ENCODE measurements at places on chromosomes 12 and 14.

GRCh38 chr12:73225371-73225937 lies 953.3 kb downstream of the TRHDE start:
- DNase-seq: peak; percentile 10

GRCh38 chr14:22423958-22424357 lies 165.1 kb downstream of the DAD1 start:
- DNase-seq: no peak

DNA sequence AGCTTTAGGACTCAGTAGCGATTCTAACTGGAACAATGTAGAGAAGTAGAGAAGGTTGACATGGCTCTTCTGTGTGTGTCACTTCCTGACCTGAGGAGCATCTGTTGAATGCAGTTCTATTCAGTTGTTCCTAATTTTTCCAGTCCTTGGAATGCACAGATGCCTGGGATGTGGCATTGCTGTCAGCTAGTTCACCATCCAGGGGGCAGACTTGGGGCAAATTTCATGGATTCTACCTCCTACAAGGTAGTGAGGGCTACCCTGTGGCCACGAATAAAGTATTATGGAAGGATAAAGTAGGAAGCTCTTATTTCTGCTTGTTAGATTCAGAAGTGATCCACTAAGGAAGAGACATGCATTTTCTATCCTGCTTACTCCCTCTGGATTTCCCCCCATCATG lies 74.4 kb upstream of the GPATCH2L start:
- DNase-seq: no peak

DNA sequence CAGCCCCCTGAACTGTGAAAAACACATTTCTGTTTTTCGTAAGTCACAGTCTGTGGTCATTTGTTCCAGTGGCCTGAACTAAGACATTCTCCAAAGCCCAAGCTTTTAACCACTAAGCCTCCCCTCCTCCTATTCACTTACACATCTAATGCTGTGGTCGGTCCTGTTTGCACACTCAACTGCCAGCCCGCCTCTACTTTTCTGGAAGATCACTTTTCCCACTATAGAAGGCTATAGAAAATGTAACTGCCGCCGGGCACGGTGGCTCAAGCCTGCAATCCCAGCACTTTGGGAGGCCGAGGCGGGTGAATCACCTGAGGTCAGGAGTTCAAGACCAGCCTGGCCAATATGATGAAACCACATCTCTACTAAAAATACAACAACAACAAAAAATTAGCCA lies 524.7 kb upstream of the TMEM132C start:
- DNase-seq: no peak

- peak; percentile 70 for DNase-seq
These were observed 15.1 kb downstream of the RNF41 start for GRCh38 chr12:56206452-56207166.

DNA sequence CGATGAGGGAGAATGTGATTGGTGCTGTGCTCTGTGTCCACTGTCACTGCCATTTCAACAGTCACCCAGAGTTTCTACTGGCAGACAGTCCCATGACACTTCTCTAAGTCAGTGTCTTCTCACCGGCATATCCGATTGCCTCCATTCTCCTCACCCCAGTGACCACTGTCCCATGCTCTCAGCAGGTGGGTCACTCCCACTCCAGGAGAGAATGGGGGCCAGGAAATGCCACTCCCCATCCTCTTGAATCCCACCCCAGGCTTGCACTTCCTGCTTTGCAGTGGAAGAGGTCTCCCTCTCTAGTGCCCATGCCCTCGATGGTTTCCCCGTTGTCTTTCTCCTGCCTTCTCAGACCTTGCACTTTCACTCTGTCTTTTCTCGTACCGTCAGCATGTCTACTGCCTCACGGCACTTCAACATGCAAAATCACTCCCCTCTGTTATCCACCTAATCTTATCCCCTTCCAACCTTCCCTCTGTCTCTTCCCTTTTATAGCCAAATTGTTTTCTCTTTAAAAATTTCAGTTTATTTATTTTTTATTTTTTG lies 2.2 kb upstream of the EP400 start:
- peak; percentile 47 for DNase-seq

GRCh38 chr12:113910751-113911272 lies 55.3 kb downstream of the RBM19 start:
- DNase-seq: no peak

DNA sequence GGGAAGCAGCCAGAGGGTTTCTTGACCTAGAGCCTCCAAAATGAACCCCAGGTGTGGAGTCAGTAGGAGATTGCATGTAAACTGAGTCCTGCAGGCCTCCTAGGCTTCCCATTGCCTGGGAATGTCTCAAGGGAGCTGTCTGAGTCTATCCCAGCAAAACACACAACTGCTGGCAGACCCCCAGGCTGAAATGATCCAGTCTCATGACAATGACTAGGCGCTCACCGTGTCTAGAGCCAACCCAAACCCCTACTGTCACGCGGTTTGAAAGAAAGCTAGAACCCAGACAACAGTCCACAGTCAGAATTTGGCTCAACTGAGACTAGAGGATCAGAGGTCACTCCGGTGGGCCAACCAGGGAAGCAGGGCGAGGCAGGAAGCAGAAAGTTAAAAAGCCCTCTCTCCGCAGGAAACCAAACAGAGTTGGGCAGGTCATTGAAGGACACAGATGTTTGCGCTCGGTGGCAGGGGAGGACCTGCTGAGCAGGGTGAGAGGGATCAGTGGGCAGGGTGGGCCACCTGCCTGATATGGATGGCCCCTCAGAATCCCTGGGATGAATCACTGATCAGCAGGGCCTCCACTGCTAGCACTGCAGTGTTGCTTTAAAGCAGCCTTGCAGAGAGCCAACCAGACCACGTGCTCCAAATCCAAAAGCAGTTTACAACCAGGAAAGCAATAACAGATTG lies 23.8 kb downstream of the ACTN1 start:
- no peak for DNase-seq

GRCh38 chr14:54462048-54462447 lies 20.9 kb upstream of the CNIH1 start:
- DNase-seq: no peak

- peak; percentile 28 for DNase-seq
These were observed 144.7 kb downstream of the ALX1 start for GRCh38 chr12:85424581-85425348.

DNA sequence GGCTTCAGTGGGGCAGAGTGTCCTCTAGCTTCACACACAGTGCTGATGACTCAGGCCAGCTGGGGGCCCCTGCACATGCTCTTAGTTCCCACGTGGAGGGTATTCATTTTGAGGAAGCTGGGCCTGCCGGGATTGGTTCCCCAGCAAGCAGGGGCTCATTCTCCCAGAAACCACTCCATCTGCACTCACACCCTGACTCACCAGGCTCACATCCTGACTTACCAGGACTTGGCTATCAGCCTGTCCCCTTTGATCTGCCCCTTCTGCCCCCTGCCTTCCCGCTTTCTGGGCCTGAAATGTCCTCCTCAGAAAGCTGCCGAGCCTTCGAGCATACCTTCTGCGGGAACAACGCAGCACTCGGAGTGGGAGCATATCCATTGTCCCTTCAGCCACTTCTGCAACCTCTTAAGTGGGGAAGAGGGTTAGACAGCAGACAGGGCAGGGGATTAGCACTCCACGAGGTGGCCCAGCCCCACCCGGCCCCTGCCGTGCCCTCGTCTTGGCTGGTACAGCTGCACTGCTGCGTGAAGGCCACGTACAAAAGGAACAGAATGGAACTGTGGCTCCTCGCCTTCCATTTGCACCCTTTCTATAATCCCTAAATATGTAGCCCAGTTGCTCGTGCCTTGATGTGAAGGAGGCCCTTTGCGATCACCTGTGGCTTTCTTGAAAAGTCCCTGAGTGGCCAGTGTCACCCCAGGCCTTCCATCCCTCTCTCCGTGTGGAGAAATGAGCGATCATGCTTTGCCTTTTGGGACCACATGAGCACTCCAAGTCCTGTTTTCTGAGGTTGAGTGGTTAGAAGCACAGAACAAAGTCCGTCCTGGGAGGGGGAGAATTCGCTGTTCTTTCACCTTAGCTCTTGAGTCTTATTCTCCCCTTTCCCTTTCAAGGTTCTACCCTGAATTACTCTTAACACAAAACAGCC lies 26.1 kb downstream of the TPCN1 start:
- DNase-seq: no peak

- peak; percentile 50 for DNase-seq
These were observed 40.2 kb downstream of the TAOK3 start for GRCh38 chr12:118332511-118332910.

DNA sequence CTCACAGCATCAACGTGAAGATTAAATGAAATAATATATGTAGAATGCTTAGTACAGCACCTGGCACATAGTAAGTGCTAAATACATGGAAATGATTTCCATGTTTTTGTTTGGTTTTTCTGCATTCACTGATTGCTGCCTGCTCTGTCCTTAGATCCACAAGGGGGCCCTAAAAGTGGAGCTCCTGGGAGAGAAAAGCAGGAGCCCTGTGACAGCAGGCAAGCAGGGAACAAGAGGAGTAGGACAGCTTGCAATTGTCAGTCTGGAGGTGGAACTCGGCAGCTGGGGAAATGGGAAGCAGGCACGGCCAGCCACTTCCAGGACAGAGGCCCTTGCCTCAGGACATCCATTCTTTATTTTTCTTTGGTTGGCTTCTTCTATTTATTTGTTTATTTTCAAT lies 292.9 kb downstream of the BMP4 start:
- peak; percentile 22 for DNase-seq

GRCh38 chr12:121983536-121984210 lies 38.0 kb upstream of the BCL7A start:
- peak; percentile 21 for DNase-seq

DNA sequence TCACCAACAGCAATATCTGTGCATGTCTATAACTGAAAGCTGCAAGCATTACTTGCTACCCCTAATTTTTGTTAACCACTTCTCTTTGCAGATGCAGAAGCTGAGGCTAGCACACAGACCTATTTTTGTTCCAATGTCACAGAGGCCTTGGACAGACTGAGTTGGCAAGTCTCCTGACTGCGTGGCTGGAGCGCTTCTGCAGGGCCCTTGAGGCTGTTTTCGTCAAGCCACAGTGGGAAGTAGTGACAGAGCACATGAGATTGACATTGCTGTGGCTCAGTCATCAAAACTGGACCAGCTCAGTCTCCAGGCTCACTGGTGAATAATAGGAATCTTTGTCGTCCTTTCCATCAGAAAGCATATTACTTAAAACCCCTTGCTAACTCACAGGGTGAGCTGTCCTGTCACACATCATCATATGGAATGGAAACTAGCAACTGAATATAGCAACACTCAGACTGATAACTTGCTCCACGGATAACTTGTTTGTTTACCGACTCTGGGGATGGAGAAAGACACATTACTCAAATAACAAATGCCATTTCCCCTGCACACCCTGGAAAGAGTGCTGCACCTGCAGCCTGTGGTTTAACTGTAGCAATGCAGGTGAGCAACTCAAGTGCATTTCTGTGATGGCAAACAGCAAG lies 43.6 kb upstream of the DDX11 start:
- no peak for DNase-seq

GRCh38 chr12:67512061-67512460 lies 136.5 kb upstream of the DYRK2 start:
- no peak for DNase-seq

DNA sequence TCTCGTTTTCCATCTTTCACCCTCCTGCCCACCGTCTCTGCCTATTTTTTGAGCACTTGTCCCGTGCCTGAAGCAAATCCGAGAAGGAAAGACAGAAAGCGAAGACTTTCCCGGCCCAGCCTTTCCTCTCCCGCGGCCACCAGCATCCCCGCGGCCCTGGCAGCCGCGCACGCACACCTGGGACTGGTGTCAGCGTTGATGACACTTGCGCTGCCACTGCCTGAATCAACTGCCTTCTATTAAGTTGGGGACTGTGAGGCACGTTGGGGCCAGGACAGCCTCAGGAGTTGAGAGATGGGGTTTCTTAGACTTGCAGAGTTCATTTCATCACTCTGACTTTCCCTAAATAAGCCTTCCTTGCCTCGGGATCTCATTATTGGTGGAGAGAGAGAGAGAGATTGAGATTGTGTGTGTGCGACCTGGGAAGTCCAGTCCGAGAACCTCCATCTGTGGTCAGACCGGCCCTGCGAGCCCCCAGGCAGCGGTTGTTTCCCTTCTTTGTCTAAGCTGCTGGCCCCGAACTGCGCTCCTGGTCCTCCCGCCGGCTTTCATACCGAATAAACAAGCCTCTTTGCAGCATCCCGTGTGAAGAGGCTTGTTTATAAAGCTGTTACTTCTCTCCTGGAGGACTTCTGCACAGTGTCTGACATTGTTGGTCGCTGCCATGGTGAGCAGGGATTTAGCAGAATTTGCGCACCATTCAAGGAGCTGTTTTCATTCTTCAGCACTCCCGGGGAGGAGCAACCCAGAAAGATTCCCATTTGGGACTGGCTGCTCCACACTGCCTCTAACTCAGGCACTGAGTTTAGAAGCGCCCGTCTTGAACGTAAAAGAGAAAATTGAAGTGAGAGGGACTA lies 1.5 kb downstream of the PDZRN4 start:
- DNase-seq: peak; percentile 11

DNA sequence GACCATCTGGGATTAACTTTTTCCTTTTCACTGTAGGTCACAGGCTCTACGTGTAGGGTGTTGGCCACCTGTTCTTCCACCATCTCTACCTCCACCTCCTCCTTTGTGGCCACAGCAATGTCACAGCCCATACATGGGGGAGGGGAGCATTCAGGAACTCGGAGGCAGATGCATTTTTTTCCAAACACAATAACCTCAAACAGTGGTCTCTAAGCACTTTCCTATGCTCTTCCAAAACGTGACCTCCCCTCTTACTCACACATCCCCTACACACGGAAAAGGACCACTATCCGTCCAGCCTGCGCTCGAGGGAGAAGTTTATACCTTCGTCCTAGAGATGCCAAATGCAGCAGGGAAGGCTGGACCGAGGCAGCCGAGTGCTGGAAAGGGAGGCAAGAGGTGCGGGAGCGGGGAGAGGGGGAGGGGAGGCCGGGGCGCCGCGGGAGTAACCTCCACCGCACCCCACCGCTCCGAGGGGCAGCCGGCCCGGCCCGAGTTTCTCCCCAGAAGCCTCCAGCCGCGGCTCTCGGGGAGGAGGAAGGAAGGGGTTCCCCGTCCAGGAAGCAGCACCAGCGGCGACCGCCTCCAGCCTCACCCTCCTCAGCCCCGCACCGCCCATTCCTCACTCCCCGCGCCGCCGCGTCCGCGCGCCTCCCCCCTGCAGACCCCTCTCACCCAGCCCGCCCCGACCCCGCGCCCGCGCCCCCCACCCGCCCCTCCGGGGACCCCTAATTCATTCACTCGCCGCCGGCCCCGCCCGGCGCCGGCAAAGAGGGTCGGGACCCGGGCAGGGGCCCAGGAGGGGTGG lies 594 bp downstream of the KRAS start:
- peak; percentile 71 for DNase-seq

GRCh38 chr14:76307786-76308780 lies 67.9 kb upstream of the ESRRB start:
- no peak for DNase-seq

DNA sequence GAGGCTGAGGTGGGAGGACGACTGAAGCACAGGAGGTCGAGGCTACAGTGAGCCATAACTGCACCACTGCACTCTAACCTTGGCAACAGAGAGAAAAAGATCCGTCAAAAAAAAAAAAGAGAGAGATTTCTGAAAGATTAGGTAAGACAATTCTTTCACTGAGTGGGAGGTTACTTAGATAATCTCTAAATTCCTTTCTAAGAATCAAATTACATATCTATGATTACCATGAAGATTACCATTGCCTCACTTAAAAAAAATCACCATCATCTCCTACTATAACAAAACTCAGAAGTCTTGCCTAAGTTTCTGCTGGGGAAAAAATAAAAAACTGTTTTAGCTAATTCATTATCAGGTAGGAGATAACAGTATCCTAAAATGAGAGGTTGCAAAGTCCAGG lies 366.7 kb downstream of the DUSP6 start:
- DNase-seq: no peak
